ENCODE measurements at places on chromosomes 7 and 10.

- no peak for DNase-seq
These were observed 3.3 kb upstream of the MEST start for GRCh38 chr7:130488392-130489139.

DNA sequence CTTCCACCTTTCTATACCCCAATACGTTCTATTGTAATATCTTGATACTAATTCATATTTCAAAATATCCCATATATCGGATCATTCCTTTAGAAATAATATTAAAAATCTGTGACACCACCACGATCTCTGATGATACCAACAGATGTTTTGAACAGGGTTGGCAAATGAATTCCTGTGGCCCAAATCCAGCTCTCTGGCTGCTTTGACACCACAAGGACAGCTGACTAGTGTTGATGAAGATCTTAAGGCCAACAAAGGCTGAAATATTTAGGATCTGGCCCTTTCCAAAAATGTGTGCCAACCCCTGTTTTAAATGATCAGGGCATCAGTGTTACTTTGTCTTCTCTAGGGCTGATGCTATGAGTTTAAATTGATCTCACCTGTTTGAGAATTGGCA lies 380.7 kb upstream of the PFKP start:
- DNase-seq, result no peak

GRCh38 chr10:50648089-50648934 lies 24.6 kb upstream of the SGMS1 start:
- DNase-seq, result no peak

- DNase-seq, result no peak
These were observed 9.7 kb upstream of the ZNF273 start for GRCh38 chr7:64893401-64893800.

DNA sequence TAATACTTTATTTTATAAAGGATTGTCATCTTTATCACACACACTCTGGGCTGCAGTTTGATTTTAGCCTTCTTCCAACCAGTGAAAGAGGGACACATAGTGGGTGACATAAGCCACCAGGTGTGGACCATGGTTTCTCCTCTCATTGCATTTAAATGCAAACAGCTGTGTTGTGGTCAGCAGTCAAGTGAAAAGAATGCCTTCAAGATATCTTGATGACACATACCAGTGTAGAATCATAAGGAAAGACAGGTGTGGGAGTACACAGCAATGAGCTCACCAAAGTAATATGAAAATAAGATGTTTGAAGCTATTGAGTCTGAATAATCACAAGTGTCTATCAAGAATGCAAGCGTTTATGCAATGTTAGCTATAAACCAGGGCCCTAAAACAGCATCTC lies 580.0 kb downstream of the XPNPEP1 start:
- no peak for DNase-seq

GRCh38 chr10:97683556-97684367 lies 3.3 kb downstream of the AVPI1 start:
- peak; percentile 56 for DNase-seq
